ENCODE measurements at places on chromosomes 16 and 17.

DNA sequence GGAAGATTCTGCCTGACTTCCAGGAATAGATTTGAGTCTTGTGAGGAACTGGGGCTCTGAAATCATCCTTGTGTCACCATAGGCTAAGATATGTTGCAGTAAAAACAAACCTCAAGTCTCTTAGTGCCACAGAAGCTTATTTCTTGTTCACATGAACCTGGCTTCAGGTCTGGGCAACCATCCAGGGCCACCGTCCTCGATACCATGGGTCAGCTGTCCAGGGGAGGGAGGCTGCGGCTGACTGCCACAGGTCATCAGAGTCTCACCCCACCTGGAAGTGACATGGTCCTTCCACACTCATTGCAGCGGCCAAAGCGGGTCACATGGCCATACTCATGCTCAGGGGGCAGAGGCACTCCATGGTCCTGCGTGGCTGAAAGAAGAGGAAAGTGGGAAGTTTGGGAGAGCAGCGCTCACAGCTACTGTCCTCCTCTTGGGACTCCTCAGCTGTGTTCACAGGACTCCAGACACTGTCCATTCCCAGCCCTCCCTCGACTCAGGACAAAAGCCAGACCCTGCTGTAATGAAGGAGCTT is 284.5 kb downstream of the CBLN1 start:
- no peak for DNase-seq

DNA sequence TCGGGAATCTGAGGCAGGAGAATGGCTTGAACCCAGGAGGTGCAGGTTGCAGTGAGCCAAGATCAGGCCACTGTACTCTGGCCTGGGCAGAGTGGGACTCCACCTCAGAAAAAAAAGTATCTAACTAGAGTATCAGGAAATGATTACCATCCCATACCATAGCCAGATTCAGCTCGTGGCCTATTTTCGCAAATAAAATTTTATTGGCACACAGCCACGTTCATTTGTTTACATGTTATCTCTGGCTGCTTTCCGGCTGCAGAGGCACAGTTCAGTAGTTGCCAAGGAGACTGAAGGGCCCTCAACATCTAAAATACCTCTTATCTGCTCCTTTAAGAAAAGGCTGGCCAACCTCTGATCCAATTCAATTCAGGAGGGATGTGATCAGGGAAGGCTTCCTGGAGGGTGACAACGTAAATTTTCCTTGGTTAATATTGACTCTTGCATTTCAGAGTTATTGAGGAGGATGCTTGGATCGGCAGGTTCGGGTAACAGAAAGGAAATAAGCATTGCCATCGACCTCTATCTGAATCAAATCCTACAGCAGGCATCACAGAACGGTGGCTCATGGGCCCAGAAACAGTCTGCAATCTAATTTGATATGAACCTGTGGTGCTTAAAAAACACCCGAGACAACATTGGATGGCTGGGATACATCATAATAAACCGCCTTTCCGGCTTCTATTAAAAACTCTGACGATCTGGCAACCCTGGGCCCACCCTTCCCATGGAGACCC is 73.8 kb downstream of the XYLT1 start:
- DNase-seq: peak; percentile 71

DNA sequence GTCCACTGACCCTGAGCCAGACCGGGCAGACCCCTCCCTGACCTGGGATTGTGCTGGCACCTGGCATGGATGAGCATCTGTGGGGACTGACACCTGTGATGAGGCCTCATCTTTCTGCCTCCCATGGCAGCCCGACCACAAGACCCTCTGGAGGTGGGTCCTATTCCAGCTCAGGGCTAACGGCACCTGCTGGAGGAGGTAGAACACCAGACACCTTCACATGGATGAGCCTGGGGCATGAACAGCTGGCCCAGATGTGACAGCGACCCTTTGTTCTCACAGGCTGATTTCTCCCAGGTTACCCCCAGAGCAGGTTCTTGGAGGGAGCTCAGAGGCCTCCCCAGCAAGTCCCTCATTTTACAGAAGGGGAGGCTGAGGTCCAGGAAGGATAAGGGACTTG is 46.4 kb upstream of the PIK3R6 start:
- no peak for DNase-seq

DNA sequence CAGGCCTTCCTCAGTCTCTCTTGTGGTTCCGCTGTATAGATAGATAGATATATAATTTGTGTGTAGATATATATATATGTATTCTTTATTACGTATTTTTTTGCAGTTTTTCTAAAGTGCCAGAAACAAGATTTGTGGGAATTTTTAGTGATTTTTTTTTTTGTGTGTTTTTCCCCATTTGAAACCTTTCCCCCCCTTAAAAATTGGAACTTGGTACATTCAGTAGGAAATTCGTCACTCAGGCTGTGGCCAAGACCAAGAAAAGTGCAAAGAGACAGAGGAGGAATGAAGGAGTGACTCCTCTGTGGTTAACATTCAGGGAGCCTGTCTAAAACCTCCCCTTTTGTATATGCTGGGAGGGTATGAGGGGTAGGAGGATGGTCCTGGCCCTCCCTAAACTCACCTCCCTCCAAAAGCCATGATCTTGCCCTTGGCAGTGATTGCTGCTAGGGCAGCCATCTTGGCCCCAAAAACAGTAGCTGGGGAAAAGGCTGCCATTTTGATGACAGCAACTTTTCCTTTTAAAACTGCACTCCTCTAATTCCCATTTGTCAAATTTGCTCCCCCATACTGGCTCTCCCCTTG is 15.2 kb downstream of the CHRNB1 start:
- no peak for DNase-seq

- DNase-seq: no peak
Measured at GRCh38 chr16:74275711-74276110, 20.9 kb upstream of the PSMD7 start.

- no peak for DNase-seq
Measured at GRCh38 chr17:72033334-72033733, 87.5 kb upstream of the SOX9 start.

DNA sequence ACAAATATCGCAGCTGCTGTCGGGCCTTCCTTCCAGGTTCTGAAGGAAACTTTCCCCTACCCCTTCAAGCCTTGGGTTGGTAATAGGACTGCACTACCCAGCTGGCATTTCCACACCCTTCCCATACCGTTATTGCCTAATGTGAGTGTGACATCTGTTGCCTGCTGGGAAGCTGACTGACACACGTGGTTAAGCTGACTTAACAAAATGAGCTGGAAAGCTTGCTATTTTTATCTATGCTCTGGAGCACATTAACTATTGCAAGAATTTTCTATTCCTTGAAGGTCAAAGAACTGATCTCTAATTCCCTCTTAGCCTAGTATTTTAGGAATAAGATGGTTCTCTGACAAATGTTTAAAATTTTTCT is 79.5 kb downstream of the PMP22 start:
- DNase-seq: no peak

GRCh38 chr17:75059369-75060345 is 12.6 kb downstream of the KCTD2 start:
- peak; percentile 75 for DNase-seq

DNA sequence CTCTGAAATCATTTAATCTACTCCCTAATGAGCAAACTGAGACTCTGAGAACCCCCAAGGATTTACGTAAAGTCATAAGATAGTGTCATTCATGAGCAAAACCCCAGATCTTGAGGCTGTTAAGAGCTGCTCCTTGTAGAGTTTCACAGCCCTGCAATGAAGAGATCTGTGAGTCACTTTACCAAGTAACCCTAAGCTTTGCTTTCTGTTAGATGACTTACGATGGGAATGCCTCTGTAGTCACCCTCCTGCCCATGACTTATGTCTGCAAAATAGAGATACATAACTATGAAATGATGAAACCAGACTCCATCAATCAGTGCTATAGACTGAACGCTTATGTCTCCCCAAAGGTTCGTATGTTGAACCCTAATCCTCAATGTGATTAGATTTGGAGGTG is 117.7 kb downstream of the HS3ST3A1 start:
- DNase-seq: no peak

GRCh38 chr17:72634621-72635020 is 457.9 kb downstream of the SLC39A11 start:
- peak; percentile 35 for DNase-seq

DNA sequence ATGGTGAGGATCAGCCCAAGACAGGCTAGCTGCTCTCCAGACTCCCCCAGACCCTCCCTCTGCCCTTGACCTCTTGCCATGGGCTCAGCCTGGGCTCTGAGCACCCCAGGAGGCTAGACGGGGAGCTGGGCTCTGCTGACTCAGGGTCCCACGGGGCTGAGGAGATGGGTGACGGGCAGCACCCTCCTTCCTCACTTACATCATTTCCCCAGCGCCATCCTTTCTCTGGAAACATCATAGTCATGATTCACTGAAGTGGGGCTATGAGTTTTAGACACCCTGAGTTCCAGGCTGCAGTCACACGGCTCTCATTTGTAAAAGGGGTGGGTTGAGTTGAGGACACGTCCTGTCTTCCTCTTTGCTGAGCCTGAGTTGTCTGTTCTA is 3.0 kb upstream of the ITGAX start:
- DNase-seq: no peak

GRCh38 chr16:4522051-4522581 is 16.5 kb downstream of the CDIP1 start:
- DNase-seq: no peak

DNA sequence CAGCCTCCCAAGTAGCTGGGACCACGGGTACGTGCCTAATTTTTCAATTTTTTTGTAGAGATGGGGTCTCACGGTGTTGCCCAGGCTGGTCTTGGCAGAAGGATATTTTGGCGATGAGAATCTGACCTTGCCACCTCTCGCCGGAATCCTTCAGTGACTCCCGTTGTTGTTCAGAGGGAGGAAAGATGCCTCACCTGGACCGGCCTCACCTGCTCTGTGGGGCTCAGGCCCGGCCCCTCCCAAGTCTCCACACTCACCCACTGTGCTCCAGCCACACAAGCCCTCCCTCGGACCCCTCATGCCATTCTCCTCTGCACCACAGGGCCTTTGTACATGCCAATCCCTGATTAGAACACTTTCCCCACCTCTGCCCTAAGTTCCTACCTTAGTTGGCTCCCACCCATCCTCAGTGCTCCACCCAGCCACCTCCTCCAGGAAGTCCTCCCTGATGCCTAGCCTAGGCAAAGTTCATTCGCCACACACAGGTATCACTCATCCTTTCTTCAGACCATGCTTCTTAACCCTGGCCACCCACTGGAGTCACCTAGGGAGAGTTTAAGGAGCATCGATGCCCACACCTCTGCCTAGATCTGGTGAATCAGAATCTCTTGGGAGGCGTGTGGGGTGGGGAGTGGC is 136.1 kb downstream of the GSG1L start:
- no peak for DNase-seq

- DNase-seq: peak; percentile 43
Measured at GRCh38 chr16:56288019-56288418, 96.7 kb downstream of the GNAO1 start.

- DNase-seq: no peak
Measured at GRCh38 chr16:67651847-67652246, 6.9 kb downstream of the CARMIL2 start.

- no peak for DNase-seq
Measured at GRCh38 chr17:16470265-16470664, 21.7 kb downstream of the LRRC75A start.

GRCh38 chr17:1144162-1144561 is 35.6 kb downstream of the ABR start:
- DNase-seq: no peak

DNA sequence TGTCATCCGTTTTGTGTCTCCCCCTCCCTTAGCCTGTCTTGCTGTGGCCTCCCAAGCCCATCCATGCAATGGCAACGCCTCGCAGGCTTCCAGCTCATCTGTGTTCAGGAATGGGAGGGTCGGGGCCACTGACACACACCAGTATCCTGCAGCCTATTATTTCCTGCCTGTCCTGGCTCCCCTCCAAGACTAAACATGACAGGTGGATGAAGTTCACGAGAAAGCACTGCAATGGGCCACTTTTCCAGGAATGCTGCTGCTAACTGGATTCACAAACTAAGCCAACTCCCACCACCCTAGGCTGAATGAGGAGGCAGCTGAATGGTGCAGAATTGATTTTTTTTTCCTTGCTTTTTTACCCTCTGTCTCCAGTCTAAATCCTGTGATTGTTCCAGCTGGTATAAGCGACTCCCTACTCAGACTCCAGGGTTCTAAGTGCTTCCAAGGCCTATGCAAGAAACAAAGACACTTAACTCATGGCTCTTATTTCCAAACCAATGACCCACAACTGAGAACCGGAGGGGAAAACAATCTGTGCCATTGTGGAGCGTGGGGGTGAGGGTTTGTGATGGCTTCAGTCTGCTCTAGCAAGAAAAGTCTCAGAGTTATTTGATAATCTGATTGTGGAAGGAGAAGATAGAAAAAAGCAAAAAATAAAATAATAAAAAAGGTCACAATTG is 23.3 kb downstream of the TMEM100 start:
- DNase-seq: peak; percentile 54

DNA sequence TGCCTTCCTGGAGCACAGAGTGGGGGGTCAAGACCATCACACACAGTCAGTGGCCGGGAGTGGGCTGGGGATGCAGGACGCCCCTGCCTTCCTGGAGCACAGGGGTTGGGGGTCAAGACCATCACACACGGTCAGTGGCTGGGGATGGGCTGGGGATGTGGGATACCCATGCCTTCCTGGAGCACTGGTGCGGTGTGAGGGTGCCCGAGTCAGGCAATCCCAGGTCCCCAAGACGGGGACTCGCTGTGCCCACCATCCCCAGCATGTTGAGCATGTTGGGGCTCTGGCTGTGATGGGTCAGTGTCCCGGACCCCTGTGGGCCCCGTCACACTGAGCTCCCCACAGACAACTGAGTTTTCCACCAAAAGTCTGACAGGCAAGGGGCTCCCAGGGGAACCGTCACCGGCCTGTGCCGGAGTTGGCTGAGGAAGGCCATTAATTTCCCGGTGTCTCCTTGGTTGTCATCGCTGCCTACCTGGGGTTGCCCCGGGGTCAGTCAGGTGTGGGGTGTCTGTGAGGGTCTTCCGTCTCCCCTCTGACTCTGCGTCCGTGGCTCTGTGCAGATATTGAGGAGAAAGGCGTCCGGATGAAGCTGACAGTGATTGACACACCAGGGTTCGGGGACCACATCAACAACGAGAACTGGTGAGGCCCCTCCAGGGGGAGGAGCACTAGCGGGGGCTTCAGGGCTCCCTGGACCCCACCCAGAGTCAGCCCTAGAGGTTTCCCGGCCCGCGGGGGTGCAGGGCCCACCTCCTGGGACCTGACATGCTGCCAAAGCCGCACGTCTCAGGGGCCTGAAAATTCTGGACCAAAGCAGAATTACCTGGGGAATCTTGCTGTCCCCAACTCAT is 347.1 kb downstream of the SEC14L1 start:
- DNase-seq: no peak

DNA sequence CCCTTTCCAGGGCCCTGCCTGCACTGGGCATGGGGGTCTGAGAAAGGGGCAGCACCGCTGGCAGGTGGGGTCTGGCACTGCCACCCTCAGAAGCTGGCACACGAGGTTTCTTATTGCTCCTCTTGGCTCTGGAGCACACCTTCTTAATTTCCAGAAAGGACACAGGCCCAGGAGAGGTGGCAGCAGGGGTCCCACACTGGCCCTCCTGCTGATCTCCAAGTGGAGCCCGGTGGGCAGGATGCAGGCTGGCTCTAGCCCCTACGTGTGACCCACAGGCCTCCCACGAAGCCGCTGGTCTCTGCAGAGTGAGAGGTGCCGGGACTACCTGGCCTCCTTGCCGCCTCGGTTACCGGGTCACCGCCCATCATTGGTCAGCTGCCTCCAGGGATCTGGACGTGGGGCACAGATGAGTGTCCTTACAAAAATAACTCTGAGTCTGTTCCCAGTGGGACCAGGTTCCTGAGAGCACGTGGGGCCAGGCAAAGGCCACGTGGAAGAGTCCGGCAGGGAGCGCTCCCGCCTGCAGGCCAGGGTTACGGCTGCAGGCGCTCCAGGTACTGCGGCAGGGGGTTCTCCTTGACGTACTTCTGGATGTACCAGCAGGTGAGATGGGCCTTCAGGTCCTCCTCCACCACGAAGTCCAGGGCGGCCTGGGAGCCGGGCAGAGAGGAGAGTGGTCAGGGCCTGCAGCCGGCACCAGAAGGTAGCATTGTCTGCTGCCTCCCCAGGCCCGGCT is 10.3 kb downstream of the NATD1 start:
- no peak for DNase-seq

Data from stomach (tissue), 19 donors.